Stomach (tissue), 19 donors: ENCODE measurements at places on chromosomes 4 and X. TPM values are rescaled to one million over a fixed set of nuclear protein-coding genes. Genes with fewer than 3 reads are reported as not detected.

The FAT1 gene
- polyA plus RNA-seq: 8.2 TPM

The SPANXC gene
- not detected for polyA plus RNA-seq

The MAP3K15 gene
- polyA plus RNA-seq: 0.12 TPM

The DCX gene
- polyA plus RNA-seq: under 0.01 TPM

The TMPRSS11B gene
- not detected for polyA plus RNA-seq

The CENPI gene
- polyA plus RNA-seq: 0.68 TPM

The POU4F2 gene
- polyA plus RNA-seq: not detected

The CSAG3 gene
- not detected for polyA plus RNA-seq
